ENCODE measurements at places on chromosomes 12 and 14. TPM values are rescaled to one million over a fixed set of nuclear protein-coding genes. Genes with fewer than 3 reads are reported as not detected.
A peak's percentile ranks its signal among the peaks of the same experiment; 100 is the strongest.

GRCh38 chr12:132385923-132386751 lies 56.7 kb upstream of the GALNT9 start:
- H3K4me3 ChIP-seq = no peak overlapping the region
- no peak for DNase-seq
- no peak overlapping the region for H3K27ac ChIP-seq
- H3K4me1 ChIP-seq = no peaks in the 10 kb centered on the region
- H3K36me3 ChIP-seq = no peaks in the 10 kb centered on the region

DNA sequence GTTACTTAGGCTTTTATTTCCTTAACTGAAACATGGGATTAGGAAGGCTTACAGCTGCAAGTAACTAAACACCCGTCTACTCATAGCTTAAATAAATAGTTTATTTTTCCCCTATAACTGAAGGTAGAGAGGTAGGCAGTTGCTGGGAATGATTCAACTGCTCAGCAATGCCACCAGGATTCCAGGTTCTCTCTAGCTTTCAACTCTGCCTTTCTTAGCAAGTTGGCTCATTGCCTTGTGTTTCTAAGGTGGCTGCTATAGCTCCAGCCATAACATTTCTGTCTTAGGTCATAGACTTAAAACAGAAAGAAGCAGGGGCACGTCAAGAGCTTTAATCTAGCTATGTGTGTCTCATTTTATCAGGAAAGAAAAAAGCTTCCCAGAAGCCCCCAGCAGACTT lies 103.7 kb upstream of the MDM1 start:
- H3K4me1 ChIP-seq = no peaks in the 10 kb centered on the region
- H3K27me3 ChIP-seq = no peaks in the 10 kb centered on the region
- no peak overlapping the region for H3K27ac ChIP-seq
- no peak overlapping the region for H3K4me3 ChIP-seq

GRCh38 chr12:11891346-11891745 lies 179.4 kb upstream of the BCL2L14 start:
- peaks cover 50% of the 10 kb centered on the region for H3K36me3 ChIP-seq
- H3K4me1 ChIP-seq = peaks cover 2% of the 10 kb centered on the region
- H3K4me3 ChIP-seq = no peak overlapping the region
- H3K27me3 ChIP-seq = no peaks in the 10 kb centered on the region
- DNase-seq = no peak

The FGF6 gene
- total RNA-seq = not detected

GRCh38 chr12:5022025-5022424 lies 21.7 kb upstream of the KCNA5 start:
- H3K27ac ChIP-seq = no peak overlapping the region
- H3K4me3 ChIP-seq = no peak overlapping the region
- no peaks in the 10 kb centered on the region for H3K27me3 ChIP-seq
- H3K4me1 ChIP-seq = peaks cover 9% of the 10 kb centered on the region
- H3K36me3 ChIP-seq = no peaks in the 10 kb centered on the region

- H3K4me3 ChIP-seq = no peak overlapping the region
- H3K27me3 ChIP-seq = no peaks in the 10 kb centered on the region
- no peaks in the 10 kb centered on the region for H3K36me3 ChIP-seq
- DNase-seq = peak; percentile 72
Observed at GRCh38 chr14:33307691-33308251, 369.1 kb downstream of the NPAS3 start.

- no peaks in the 10 kb centered on the region for H3K36me3 ChIP-seq
- H3K27ac ChIP-seq = no peak overlapping the region
- peak overlapping the region; percentile 51 for H3K4me3 ChIP-seq
Observed at GRCh38 chr12:16604596-16605252, 1.2 kb downstream of the LMO3 start.

DNA sequence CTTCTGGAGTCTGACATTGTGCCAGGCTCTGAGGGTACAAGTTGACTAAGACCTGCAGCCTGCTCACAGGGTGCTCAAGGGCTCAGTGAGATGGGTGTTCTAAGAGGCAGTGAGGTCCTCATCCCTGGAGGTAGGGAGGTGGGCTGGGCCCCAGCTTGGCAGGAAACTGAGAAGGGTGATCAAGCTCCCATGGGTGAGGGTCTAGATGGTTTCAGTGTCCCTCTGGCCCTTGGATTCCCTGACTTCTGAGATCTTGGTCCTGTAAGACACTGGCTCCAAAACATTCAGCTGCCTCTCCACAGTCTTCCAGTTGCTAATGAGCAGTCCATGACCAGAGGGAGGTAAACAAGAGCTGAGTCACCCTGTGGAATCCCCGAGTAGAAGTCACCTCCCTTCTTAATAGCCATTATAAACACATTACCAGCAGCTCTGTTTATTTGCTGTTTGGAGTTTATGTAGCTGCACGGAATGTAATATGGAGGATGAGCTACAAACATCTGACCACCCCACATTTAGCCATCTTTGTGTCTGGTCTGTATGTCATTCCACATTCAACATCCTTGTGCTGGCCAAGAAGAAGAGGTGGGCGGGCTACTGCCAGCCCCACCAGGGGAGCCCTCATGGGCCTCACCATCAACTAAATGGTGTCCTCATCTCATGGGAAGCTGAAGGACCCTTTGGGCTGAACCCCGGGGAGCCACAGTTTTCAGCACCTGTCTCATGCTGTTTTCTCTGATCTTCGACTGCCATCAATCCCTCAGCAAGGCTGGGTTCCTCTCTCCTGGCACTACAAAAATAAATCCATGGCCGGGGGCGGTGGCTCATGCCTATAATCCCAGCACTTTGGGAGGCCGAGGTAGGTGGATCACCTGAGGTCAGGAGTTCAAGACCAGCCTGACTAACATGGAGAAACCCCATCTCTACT lies 37.2 kb upstream of the BDKRB2 start:
- no peaks in the 10 kb centered on the region for H3K27me3 ChIP-seq
- peak; percentile 48 for DNase-seq
- no peaks in the 10 kb centered on the region for H3K36me3 ChIP-seq
- H3K27ac ChIP-seq = no peak overlapping the region
- no peak overlapping the region for H3K4me3 ChIP-seq

All from suprapubic skin (tissue), 4 donors.